ENCODE measurements at places on chromosomes 6 and 20.

DNA sequence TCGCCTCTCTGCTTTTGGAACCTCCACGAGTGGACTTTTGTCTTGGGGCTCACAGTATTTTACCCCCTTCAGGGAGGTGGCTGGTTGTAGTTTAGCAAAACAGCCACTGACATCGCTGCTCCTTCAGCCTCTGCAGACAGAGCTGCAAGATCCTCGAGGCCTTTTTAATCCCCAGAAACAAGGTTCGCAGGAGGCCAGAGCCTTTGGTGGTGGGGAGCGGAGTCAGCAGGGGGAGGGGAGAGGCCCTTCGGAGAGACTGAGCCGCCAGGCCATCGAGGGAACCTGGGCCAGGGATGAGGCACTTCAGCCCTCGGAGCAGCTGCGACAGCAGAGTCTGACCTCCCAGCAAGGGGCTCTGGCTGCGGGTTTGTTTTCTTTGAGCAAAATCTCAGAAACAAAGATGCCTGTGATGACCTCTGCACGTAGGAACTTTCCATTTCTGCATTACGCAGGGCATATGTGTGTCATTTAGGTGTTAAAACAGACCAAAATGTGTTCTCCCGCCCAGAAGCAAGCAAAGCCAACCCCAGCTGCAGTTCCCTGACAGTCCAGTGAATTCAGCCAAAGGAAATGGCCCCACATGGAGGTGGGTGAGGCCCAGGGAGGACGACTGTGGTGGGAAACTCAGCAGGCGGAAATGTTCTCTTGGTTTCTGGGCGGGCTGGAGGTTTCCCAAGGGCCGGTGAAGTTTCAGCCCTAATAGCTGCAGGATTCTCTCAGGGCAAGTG lies 171.2 kb upstream of the SULF2 start:
- no peak for DNase-seq

DNA sequence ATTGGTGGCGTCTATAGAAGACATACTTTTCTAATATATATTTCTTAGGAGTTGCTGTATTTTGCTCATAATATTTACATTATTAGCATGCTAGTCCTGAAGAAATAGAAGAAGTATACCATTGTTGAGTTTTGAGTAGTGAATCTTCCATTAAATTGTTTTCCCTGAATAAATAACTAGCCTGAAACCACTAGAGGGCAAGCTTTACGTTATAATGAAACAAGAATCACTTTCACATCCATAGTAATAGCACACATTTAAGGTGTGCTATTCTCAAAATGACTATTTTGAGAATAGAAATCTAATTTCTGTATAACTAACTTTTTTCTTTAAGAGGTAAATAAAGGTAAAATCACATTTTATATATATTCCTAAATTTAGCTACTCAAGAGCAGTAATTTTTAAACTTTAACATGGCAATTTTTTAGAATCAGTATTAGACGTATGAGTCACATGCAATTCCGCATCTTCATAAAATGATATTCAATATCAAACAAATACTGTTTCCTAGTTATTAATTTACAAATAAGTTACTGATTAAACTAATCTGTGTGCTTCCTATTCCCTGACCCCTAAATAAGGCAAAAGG lies 213.2 kb upstream of the MANEA start:
- peak; percentile 49 for DNase-seq

- DNase-seq: no peak
Observed at GRCh38 chr6:47005486-47005885, 36.6 kb downstream of the ADGRF1 start.

DNA sequence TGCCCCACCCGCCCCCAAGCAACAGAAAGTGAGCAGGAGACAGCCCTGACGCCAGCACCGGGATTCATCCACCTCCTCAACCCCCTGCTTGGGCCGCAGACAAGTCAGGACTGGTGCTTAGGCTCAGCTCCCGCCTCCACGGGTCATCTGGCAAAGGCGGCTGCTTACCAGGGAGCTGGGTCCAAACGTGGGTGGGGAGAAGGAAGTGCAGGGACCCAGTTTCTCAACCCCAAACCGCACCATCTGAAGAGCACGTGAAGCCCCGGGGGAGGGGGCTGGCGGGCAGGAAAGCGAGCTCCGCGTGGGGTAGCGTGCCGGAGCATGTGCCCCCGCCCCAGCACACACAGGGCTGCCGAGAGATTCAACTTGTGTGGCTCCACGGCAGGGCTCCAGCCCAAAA lies 87.2 kb downstream of the BMP7 start:
- DNase-seq: no peak

DNA sequence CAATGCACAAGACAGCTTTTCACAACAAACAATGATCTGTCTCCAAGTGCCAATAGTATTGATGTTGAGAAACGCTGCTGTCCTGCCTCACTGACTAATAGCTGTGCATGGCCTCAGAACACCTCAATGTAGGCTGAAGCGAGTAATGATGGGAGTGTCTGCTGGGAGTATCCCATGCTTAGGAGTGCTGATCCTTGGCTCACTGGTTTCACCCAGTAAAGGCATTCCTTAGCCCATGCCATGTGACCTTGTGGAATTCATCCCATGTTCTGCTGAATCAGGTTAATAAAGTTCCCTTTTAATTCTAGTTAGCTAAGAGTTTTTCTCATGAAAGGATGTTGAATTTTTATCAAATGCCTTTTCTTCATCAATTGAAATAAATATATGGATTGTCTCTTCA lies 3.8 kb upstream of the WFDC12 start:
- no peak for DNase-seq

GRCh38 chr6:7978736-7979135 lies 68.1 kb upstream of the TXNDC5 start:
- no peak for DNase-seq

DNA sequence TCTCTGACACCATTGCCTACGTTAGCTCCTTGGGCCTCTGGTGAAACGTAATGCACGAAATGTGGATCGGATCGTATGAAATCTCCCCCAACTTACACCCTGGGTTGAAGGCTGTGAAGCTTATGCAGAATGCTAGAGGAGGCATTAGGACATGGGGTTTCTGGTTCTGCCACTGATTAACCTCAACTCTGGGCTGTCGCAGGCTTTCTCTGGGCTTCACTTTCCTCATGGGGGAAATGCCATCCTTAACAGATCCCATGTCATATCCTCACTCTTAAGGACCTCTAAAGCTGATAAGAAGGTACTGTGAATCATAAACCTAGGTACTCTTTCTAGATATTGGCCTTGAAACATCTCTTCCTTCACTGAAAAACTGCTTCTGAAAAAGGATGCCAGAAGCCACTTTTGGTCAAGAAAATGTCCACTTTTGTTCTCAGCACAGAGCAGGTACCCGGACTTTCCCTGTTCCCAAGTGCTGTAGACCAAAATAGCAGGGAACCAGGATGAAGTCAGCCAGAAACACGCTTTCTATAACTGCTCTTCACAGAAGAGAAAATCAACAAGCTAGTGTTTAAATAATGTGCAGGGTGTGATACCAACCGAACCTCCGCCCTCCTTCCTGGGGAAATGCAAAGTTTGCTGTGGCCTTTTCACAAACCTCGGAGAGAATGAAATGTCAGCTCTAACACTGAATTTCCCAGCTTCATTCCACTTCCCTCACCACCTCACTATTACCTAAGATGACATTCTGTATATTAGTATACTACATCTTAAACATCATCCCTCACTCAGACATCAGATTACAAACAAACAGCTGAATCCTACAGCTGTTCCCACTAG lies 118.9 kb downstream of the BACH2 start:
- DNase-seq: no peak

- no peak for DNase-seq
Observed at GRCh38 chr6:64083261-64083660, 447.7 kb downstream of the PHF3 start.
